ENCODE measurements at places on chromosomes 11 and 22. TPM values are rescaled to one million over a fixed set of nuclear protein-coding genes. Genes with fewer than 3 reads are reported as not detected.

The CDPF1 gene
- 11.9 TPM for total RNA-seq

The LRRC55 gene
- not detected for total RNA-seq

The CECR2 gene
- 0.11 TPM for total RNA-seq

The CHADL gene
- not detected for total RNA-seq
